K562 (cell line): ENCODE measurements at places on chromosomes 4 and X. TPM values are rescaled to one million over a fixed set of nuclear protein-coding genes. Genes with fewer than 3 reads are reported as not detected.
A peak's percentile ranks its signal among the peaks of the same experiment; 100 is the strongest.

GRCh38 chr4:182343453-182343852, 100.3 kb downstream of the TENM3 start:
- DNase-seq, result no peak

- DNase-seq, result no peak
These were observed 6.8 kb downstream of the SRPX2 start for GRCh38 chrX:100650841-100651240.

GRCh38 chr4:5256421-5256820, 205.1 kb downstream of the STK32B start:
- DNase-seq, result no peak

Gene GAGE12F
- 531 and 581 TPM in 2 replicates for total RNA-seq

DNA sequence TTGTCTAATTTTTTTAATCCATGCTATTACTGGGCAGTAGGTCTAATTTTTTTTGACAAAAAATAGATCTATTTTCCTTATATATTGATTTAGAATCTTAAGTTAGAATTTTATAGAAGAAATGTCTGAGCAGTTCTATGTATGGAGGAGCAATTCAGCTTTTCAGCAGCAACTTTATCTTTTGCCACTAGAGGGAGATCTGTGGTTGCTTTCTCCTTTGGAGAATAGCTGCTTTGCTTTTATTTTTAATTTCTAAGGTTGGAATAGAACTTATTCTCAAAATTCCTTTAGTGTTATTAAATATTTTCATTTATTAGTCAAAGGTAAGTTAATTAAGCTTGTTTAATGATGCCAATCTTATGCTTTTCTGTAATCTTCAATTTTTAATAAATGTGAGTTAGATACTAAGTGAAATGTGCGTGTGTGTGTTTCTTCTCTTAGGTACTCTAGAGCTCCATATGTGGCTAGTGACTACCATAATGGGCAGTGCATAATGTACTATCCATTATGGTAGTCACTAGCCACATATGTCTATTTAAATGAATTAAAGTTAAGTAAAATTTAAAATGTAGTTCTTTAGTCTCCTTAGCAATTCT, 29.3 kb downstream of the FAM199X start:
- peak; percentile 12 for DNase-seq

- DNase-seq, result peak; percentile 45
These were observed 169.0 kb downstream of the CORIN start for GRCh38 chr4:47668810-47669408.

Gene IL3RA
- not detected in 2 replicates for total RNA-seq

DNA sequence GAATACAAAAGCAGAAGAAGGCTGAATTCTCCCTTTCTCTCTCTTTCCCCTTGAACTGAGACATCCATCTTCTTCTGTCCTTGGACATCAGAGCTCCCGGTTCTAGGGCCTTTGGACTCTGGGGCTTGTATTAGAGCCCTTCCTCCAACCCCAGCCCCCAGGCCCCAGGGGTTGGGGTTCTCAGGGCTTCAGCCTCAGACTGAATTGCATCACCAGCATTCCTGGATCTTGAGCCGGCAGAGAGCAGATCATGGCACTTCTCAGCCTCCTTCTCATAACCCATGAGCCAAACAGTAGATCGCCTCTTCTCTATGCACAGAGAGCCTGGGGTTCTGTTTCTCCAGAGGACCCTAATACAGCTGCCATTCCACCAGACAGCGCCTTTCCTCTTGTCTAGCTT, 25.3 kb upstream of the CLDN24 start:
- DNase-seq, result no peak

Gene CFAP97
- 42.7 and 44.6 TPM in 2 replicates for total RNA-seq

GRCh38 chr4:143351774-143352451, 15.2 kb downstream of the GAB1 start:
- no peak for DNase-seq

Gene CCSER1
- not detected in 2 replicates for total RNA-seq

GRCh38 chr4:66609014-66609413, 936.3 kb downstream of the CENPC start:
- no peak for DNase-seq

Gene F8
- total RNA-seq, result 1.2 and 1.8 TPM in 2 replicates

- no peak for DNase-seq
These were observed 93.6 kb downstream of the RBM47 start for GRCh38 chr4:40536032-40536431.

DNA sequence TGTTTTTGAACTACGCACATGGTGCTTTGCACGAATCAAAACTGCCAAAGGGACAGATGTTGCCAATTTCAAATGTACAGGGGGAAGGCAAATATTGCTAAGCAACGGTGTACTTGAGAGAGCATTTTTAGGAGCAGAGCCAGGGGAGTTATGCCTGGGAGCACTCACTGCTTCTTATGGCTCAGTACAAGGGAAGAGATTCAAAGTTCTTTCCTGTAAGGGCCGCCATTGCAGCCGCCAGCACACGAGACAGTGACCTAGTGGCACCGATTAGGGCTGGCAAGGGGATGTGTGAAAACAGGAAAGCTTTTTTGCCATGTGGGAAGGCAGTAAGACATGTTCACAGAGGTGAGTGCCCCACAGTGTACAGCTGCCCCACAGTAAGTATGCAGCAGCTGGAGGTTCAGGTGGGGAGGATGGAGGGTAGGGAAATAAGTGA, 133.8 kb downstream of the AFF1 start:
- DNase-seq, result no peak

GRCh38 chr4:164337219-164337944, 416.5 kb upstream of the SMIM31 start:
- DNase-seq, result no peak

GRCh38 chr4:156419080-156419685, 465.5 kb upstream of the CTSO start:
- DNase-seq, result no peak
